ENCODE measurements at places on chromosomes 1 and 21.

GRCh38 chr1:186798960-186799688 is 29.6 kb upstream of the PLA2G4A start:
- no peak for DNase-seq

- DNase-seq: no peak
Measured at GRCh38 chr21:37562920-37563640, 196.5 kb downstream of the DYRK1A start.

GRCh38 chr1:54255026-54255702 is 55.2 kb downstream of the MRPL37 start:
- DNase-seq: no peak

- no peak for DNase-seq
Measured at GRCh38 chr1:75159154-75159553, 25.0 kb downstream of the LHX8 start.

DNA sequence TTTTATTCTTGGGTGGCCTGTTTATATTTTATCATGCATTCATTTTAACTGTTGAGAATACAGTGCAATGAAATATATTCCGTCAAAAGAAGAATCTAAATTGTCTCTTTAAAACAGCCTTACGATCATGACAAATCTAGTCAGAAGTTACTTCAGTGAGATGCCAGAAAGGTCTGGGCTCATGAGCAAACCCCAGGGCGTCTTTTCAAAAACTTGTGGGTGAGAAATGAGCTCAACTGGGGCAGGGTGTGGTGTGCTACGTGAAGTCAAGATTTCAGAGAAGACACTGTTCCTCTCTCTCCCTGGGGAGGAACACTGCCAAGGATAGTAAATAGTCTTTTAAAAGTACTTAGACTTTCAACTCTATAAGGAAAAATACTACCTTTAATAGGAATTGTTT is 13.4 kb upstream of the UAP1 start:
- peak; percentile 40 for DNase-seq

DNA sequence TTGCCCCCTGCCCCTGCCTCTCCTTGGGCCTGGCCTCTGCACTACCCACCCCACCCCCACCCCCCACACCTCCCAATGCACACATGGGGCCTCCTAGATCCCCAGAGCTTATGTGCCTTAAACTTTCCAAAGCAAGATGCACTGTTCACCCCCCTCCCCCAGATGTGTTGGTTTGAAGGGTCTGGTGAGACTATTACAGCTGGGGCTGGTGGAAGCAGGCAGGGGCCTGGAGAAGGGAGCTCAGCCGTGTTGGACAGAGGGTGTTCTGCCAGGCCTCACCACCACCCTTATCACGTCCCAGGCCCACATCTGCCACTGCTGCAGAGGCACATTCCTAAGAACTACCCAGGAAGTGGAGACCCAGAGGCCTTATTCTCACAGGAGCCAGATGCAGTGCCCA is 18.3 kb upstream of the RSPO1 start:
- DNase-seq: no peak

GRCh38 chr1:229557913-229558414 is 543 bp downstream of the ABCB10 start:
- DNase-seq: peak; percentile 26
